ENCODE measurements at places on chromosomes 16 and 17. TPM values are rescaled to one million over a fixed set of nuclear protein-coding genes. Genes with fewer than 3 reads are reported as not detected.

DNA sequence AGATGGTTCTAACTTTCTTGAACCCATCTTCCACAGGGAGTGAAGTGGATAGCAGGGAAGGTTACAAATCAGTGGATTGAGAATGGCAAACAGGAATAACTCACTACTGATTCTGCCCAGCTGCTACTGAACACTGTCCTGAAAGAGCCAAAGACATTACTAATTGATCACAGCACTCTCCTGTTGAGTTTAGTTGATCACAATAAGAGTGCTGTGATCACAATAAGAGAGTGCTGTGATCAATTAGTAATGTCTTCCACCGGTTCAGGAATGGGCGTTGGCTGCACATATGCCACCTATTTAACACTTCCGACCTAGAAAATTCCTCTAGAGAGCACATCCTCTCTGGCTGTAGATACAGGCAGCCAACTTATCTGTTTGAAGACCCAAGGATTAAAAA is 11.4 kb downstream of the CFAP97D1 start:
- peak; percentile 94 for ATAC-seq

- ATAC-seq, result no peak
Observed at GRCh38 chr17:39867880-39868553, at the start of gene ZPBP2. TSS of gene ZPBP2 (plus strand) at chr17:39868202. CDS start at chr17:39868355, 153 bp downstream.

DNA sequence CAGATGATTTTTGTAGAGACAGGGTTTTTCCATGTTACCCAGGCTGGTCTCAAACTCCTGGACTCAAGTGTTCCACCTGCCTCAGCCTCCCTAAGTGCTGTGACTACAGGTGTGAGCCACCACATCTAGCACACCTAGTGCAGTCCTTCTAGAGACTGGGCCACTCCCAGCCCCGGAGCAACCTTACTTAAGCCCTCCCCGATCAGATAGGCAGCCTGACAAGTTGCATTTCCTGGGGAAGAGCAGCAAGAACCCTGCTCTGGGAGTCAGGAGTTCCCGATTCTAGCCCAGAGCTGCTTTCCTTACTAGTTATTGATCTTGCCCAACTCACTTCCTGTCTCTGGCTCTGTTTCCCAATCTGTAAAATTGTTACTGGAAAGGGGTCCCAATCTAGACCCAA is 7.0 kb upstream of the NAGLU start:
- no peak for ATAC-seq

GRCh38 chr17:15267996-15268395 is 2.9 kb upstream of the PMP22 start:
- ATAC-seq, result no peak

DNA sequence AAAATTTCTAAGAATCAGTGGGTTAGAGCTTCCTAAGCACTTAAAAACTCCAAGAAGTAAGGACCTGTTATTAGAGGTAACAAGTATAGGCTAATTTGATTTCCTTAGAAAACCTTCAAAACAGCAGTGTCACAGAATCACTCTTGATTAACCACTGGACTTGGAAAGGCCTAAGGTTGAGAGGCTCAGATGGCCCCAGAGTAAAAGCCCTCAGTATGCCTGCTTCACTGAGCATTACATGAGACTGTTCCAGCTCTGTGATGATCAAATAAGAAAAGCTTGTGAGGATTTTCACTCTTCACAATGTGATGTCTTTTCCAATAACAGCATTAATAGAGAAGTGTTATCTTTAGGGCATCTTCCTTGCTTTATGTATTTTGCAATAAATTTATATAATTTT is 509.2 kb upstream of the HSBP1 start:
- no peak for ATAC-seq

- ATAC-seq, result no peak
Observed at GRCh38 chr16:5922686-5923085, 825.1 kb upstream of the EEF2KMT start.

DNA sequence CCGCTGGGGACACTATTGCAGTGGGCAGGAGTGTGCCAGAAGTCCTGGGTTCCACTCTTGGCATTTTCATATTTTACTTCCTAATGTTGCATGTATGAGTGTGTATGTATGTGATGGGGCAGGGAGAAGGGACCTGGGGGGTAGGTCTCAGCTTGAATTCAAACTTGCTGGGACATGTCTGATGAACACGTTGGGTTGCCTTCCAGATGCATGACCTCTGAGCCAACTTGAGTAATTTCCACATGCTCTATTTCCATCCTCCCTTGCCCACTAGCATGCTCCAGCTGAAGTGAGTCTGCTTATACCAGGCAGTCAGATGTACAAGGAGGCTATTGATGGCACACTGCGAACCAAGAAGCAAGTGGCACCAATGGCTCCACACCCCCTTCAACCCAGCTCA is 32.9 kb upstream of the SRSF1 start:
- ATAC-seq, result no peak

DNA sequence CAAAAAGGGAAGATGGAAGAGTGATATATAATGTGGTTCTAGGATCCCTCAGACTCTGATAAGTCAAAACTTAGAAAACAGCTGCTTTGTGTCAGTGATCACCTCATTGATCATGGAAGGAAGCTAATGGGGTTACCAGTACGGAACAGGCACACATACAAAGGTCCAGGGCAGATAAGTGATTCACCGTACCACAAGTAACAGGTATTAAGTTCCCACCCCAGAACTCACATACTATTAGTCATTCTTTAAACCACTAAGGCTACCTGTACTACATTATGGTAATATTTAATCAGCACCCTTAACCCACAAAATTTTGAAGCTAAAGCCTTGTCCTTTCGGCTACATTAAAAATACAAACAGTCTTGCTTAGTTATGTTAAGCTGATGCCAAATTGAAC is 17.4 kb downstream of the RNF43 start:
- no peak for ATAC-seq

DNA sequence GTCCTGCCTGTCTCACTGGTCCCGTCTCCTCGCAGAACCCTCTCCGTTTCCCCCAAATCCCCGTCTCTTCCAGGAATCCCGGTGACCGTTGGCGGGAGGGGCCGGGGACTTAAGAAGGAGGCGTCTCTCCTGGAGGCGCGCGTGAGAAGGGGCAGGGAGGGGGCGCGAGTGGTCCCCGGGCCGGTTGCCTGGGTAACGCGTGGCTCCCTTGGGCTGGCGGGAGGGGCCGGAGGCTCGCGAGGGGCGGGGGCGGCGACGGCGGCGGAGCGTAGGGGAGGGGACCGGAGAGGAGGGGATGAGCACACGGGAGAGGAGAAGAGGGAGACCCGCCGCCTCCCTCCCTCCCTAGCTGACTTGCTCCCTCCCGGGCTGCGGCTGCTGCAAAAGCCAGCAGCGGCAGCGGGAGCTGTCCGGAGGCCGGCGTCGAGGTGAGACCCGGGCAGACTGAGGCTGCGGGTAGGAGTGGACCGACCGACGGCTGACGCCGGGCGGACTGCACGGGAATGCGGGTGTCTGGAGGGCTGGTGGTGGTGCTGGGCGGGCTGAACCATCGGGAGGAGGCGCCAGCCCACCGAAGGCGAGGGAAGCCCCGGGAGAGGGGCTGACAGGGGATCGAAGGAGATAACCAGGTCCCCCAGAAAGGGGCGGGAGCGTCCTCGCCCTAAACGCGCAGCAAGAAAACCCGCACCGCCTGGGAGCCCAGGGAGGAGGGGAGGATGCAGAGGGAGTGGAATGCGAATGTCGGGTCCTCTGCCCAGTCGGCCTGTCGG is at the start of gene PRRT2:
PRRT2 (plus strand) TSS at position 298 of the 770 bp plus-strand sequence. CDS start 862 bp downstream, outside the sequence.
- ATAC-seq, result peak; percentile 18

DNA sequence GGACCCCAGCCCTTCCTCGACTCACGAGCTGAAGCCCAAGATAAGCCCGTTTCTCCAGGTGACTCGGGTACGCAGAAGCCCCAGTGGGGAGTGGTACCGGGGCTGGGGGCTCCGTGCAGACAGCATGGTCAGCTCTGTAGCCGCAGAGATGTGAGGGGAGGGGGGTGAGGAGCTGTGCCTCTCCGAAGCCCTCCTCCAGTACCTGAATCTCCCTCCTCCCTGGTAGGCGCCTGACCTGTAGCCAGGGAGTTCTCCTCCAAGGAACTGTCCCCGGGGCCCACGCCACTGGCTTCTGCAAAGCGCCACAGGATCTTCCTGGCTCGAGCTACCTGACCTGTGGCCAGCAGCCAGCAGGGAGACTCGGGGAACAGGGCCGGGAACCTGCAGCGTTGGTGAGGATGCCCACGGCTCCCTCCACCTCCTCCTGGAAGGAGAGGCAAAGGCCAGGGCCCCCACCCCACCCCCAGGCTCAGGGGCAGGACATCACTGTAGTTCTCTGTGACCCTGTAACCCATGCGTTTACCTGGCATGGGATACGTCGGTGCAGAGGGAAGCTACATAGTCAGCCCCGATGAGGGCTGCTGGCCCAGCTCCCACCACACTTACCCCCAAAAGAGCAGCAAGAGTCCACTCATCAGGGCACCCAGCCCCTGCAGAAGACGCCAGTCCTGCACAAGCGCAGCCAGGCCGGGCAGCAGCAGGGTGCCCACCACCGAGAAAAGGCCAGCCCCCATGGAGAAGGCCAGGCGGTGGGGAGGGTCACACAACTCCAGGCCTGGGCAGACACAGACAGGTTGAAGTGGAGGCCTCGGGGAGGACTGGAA is 1.7 kb downstream of the SLC22A31 start:
- ATAC-seq, result no peak

DNA sequence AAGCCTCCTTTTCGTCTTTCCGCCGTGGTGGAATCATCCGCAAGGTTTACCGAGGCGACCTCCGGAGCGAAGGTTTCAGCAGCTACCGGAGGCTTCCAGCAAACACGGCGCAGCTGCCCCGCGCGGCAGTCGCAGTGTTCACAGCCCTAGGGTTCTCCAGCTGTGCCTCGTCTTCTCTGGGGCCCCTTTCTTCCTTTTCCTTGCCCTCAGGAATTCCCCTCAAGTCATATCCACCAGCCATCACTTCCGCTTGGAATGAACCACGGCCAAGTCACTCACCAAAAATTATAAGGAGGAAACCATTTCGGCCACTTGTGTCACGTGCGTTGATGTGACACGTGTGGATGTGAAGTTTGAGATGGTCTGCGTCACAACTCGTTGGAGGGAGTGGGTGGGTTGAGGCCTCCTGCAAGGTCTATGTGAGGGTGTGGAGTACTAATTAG is 636 bp upstream of the ERN1 start:
- no peak for ATAC-seq

GRCh38 chr16:69095193-69095592 is 10.3 kb upstream of the HAS3 start:
- ATAC-seq, result no peak

GRCh38 chr16:49280841-49281371 is 732 bp downstream of the CBLN1 start:
- no peak for ATAC-seq

DNA sequence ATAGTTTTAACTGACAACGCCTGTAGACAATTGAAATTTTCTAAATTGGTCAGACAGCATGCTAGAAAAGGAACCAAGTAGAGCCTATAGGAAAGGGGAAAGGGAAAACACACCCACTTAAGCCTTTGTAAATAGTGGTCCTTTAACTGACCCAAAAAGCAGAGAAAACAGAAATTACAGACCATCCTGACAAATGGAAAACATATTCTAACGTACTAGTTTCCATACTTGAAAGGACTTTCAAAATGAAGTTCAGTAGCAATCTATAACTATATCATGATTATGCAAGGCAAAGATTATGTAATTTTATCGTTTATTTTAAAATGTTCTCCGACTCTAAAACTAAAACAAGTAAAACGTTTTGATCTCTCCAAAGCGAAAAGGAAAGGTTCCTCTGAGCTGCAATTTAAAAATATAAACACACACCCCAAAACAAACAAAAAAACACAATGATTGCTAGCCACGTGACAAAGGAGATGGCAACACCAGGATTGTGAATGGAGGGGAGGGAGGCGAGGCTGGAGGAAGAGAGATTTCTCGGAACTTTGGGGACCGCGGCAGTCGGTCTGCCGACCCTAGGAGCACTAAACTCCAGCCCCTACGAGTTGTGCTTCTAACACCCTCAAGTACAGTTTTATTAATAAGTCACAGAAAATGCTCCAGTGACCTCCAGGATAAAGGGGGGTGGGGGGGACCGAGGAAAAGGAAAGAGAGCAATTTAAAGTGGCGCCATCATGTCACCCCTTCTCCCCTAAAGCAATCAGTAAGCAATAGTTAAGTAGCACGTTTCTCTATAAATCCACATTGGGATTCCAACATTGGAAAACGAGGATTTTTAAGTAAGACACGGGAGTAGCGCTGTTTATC is 1.7 kb downstream of the KANSL1 start:
- no peak for ATAC-seq

DNA sequence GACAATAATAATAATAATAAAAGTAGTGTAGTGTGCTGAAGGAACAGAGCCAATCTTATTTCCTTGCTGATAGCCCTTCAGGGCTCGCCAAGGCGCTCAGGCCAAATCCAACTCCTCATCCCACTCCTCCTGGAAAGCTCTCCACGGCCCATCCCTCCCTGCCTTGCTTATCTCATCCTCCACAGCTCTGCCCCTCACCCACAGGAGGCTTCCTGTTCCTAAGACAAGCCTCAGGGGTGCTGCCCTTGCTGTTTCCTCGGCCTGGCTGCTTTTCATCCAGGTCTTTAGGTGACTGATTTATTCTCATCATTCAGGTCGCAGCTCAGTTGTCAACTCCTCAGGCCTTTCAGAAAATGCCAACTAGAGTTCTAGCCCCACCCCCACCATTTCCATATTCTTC is 11.2 kb downstream of the GTF3C1 start:
- ATAC-seq, result no peak

DNA sequence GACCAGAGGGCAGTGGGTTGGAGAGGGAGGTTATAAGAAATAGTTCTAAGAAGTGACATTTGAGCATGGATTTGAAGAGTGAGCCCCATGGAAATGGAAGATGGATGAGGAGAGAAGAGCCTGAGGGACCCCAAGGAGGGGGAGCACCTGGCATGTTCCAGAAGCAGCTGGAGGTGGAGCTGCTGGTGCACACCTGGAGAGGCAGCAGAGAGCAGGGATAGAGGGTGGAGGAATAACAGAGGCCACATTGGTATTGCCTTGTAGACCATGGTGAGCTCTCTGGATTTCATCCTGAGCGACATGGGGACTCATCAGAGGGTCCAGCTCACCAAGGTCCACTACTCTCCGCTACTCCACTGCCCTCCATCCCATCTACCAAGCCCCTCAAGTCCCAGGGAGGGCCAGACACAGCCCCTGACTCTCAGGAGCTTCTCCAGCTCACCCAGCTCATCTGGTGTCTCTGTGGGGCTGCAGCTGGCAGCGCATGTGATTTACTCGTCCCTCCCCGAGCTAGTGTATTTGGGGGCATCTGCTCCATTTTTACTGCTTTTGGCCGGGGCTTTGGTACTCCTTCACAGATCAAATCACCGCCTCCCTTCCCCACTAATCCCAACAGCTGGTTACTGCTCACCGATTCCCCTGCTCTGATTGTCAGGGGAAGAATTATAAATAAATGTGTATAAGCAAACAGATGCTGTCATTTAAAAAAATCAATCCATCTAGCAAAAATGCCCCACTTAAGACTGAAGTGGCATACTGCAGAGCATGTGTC is 22.1 kb upstream of the KDM8 start:
- ATAC-seq, result no peak

- peak; percentile 98 for ATAC-seq
Observed at GRCh38 chr17:33871720-33872540, 383.2 kb upstream of the CCL2 start.

Gene TNP2
- total RNA-seq, result 0.54 TPM

Gene ATP2C2
- 0.73 TPM for total RNA-seq

Gene TBC1D3K
- not detected for total RNA-seq

Gene CARD14
- total RNA-seq, result 2.4 TPM

Gene KRT32
- total RNA-seq, result not detected

Gene CHD9NB
- 0.05 TPM for total RNA-seq

Gene DNAI2
- total RNA-seq, result 0.29 TPM
